CD4-positive, alpha-beta T cell (primary cell): ENCODE measurements at places on chromosomes 16 and 17.

- DNase-seq = no peak
Observed at GRCh38 chr16:85751698-85752501, 1.0 kb upstream of the C16orf74 start.

GRCh38 chr17:77371117-77371887 is 230.5 kb downstream of the SEC14L1 start:
- DNase-seq = no peak

GRCh38 chr17:47852113-47852949 is 1.4 kb upstream of the SP6 start:
- DNase-seq = no peak

DNA sequence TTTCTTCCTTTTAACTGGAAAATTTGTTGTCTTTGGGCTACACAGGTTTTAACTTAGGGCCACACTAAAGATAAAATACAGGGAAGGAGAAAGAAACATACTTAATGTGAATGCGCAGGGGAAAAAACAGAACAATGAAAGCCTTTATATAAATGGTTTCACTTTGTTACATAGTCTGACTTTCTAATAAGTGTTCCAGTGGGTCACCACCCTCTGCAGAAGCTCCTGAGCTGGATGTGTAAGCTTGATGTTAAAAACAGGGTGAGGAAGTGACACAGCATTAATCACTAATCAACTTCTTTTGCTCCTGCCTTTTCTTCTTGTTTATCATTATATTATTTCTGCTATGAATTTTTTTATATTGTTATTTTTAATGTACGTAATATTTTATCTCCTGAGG is 445.6 kb upstream of the CA10 start:
- DNase-seq = no peak

GRCh38 chr16:89453501-89454321 is 36.6 kb downstream of the ANKRD11 start:
- no peak for DNase-seq

GRCh38 chr16:20620770-20621169 is 44.6 kb upstream of the ACSM2B start:
- no peak for DNase-seq

GRCh38 chr17:78019367-78019975 is 61.0 kb downstream of the TNRC6C start:
- DNase-seq = peak; percentile 55
